ENCODE measurements at places on chromosomes 2 and 18.

DNA sequence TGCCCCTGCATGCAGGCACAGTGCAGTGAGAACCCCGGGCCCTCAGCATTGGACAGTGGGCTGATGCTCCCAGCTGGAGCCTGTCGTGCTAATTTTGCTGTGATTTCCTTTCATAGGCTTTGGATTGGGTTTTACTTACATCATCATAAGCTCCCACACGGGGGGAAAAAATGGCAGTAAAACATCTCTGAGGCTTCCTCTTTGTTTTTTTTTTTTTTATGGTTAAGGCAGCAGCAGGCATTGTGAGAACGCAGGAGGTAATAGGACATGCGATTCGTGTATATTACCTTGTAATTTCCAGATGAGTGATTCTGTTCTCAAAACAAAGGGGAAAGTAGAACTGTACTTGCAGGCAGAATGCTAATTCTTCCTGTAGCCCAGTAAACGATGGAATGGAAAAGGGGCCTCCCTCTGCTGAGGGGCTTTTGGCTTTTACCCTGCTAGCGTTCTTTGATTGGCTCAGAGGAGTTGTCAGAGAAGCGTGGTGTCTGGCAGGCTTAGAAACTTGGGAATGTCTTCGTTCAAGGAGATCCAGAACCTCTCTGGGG, 89.7 kb downstream of the NPAS2 start:
- DNase-seq: no peak

GRCh38 chr2:240604291-240604938, 17.9 kb downstream of the CAPN10 start:
- peak; percentile 75 for DNase-seq

- DNase-seq: no peak
Measured at GRCh38 chr2:231576465-231576864, 16.2 kb upstream of the TEX44 start.

DNA sequence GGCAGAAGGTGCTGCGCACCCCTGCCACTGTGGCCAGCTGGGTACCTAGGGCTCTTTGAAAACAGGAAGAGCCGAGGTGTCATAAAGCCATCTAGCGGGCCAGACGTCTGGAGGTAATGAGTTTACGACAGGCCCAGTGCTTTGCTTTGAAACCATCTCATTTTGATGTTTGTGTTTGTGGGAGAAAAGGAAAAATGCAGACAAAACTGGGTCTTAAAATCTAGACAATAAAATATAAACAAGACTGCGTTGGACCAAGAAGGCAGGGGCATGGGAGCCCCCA, 3.2 kb downstream of the HOXD9 start:
- DNase-seq: no peak

GRCh38 chr2:180980943-180981911, 822 bp downstream of the UBE2E3 start:
- DNase-seq: peak; percentile 39

GRCh38 chr18:66616523-66616983, 12.7 kb upstream of the CDH19 start:
- no peak for DNase-seq

GRCh38 chr2:9417725-9418124, 5.6 kb downstream of the ITGB1BP1 start:
- DNase-seq: no peak

DNA sequence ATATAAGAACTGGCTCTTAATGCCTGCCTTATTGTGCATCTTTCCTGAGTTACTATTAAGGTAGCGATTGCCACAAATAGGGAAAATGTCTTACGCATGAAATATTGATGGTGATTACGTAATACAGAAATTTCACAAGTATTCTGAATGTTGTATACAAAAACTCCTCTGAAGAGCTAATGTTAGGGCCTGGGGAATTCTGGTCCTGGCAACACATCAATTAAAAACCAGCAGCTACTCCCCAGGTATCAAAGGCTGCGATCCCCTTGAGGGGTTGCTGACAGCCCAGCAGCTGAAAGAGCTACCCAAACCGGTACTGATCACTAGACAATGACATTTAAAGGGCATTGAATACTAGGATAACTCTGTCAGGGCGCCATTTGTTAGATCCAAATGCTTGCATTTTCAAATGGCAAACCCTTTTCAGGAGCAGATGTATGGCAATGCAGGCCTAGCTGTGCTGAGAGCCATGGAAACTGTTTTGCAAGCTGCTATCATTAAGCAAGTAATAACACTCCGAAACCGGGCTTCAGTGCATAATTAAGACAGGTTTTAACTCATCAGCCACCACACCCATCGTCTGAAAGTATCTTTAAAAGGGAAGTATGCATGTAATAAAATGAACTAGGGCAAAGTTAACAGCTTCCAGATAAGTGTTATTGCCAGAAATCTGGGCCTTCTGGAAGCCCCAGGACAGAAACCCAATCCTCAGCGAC, 78.4 kb downstream of the CLHC1 start:
- no peak for DNase-seq

GRCh38 chr2:30487603-30488002, 40.6 kb downstream of the LCLAT1 start:
- no peak for DNase-seq

- DNase-seq: no peak
Measured at GRCh38 chr2:147275943-147276342, 568.9 kb upstream of the ACVR2A start.

DNA sequence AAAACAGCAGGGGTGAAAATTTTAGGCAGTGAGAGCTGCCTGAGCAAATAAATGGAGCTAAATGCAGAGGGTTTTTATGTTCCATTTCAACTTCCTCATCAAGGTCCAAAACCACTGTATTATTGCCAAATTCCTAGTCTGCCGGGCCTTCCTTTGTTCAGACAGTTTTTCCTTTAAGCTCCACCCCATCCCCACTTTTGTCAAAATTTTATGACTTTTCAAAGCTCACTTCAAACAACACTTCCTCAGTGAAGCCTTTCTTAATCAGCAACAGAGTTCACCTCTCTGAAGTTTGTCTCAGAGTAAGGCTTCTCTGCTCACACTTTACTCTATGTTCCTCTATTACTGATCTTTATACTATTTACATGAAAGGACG, 81.3 kb downstream of the CERKL start:
- DNase-seq: no peak

DNA sequence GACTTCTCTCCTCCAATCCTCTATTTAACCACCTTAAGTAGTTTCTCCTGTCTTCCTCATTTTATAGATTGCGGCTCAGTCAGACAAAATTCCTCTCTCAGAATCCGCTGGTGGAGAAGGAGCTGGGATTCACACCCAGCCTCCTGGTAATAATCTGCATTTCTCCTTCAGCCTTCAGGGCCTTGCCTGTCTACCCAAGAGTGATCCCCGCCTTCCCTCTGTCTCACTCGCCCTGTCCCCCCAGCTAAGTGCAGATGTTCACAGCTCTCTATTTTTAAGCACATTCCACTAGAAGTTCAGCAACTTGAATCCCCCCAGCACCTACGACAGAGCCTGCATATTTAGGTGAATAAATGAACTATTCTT, 212.5 kb upstream of the HAAO start:
- no peak for DNase-seq

- no peak for DNase-seq
Measured at GRCh38 chr2:85814802-85815550, 61.2 kb downstream of the ATOH8 start.

GRCh38 chr2:138444411-138444810, 57.2 kb upstream of the SPOPL start:
- DNase-seq: peak; percentile 41

GRCh38 chr2:62653582-62654422, 51.7 kb upstream of the EHBP1 start:
- DNase-seq: no peak

DNA sequence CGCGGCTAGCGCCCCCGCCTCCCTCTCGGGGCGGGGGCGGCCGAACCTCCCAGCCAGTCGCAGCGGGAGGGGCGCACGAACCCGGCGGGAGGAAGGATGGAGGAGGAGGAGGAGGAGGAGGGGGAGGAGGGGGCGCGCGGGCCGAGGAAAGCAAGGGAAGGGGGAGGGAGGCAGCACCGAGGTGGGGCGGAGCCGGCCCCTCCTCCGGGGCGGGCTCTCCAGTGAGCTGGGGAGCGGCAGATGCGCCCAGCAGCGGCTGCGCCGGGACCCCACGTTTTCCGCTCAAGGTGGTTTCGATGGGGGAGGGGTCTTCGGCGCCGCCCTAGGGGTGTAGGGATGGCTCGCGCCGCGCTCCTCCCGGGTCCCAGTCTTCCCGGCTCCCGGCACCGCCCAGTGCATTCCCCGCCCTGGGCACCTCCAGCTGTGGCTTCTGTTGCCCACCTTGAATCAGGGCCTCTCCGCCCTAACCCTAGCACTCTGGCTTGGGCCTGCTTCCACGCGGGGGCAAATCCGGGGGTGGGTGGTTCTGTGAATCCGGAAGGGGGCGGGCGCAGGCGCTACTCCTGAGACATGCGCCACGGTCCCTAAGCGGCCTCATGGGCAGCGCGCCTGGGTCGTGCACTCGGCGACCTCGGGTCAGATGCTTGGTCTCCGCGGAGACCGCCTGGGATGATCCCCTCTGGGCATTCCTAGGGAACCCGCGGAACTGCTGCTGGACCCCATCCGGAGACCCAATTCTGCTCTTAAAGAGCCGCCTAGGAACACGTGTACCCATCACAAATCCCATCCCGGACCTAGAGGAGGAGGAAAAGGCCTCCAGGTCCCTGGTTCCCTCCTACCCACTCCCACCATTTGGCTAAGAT, at the start of gene FBXO41:
Gene FBXO41, minus strand, starts transcription at position 183 of the 863 bp plus-strand sequence. CDS start 14,848 bp downstream, outside the sequence.
- peak; percentile 24 for DNase-seq

DNA sequence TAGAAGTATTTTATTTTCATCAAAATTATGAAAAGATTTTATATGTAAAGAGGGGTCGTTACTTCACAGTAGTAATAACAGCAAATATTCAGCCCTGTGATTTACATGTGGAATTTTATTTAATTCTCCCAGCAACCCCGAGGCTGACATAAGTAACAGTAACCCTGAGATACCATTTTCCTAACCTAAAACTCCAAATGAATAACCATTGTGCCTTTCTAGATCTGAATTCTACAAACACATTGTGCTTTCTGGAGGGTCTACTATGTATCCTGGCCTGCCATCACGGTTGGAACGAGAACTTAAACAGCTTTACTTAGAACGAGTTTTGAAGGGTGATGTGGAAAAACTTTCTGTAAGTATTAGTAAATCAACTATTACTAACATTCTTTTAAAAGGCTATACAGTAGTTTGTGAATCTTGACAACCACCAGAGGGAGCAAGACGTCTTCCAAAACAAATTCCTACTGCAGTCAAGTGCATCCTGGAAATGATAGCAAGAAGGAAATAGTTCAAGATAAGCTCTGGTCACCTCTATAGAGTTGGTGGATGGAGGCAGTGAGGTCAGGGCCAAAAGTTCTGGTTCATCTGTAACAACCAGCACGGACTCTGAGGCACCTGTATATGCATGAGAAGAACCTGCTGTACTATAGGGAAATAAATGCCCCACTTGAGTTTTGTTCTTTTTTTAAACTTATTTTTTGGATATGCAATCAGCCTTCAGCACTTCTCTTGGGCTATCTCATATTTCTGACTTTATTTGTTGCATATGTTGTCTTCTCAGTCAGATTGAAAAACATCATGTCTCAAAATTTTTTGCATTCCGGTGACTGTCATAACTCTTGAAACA, 37.4 kb downstream of the ACTR2 start:
- peak; percentile 82 for DNase-seq

DNA sequence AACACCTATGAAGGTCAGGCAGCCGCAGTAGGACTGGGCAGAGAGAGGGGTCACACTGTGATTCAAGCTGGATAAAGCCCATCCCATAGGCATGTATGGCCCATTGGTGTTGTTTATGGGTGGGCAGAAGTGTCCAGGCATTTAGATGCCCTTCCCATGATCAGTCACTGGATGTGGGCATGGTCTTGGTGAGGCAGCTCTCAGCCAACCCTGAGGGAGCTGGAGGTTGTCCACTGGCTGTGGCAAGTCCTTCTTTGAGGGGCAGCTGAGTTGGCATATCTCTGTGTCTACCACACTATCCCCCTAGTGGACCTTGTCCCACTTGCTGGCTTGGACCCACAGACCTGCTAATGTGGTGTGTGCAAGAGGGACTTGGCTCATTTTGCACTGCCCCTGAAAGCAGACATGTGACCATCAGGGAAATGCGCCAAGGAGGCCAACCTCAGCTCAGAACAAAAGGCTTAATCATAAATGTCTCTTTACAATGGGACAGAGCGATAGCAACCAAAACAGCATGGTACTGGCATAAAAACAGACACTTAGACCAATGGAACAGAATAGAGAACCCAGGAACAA, 82.0 kb downstream of the TMEM17 start:
- no peak for DNase-seq

DNA sequence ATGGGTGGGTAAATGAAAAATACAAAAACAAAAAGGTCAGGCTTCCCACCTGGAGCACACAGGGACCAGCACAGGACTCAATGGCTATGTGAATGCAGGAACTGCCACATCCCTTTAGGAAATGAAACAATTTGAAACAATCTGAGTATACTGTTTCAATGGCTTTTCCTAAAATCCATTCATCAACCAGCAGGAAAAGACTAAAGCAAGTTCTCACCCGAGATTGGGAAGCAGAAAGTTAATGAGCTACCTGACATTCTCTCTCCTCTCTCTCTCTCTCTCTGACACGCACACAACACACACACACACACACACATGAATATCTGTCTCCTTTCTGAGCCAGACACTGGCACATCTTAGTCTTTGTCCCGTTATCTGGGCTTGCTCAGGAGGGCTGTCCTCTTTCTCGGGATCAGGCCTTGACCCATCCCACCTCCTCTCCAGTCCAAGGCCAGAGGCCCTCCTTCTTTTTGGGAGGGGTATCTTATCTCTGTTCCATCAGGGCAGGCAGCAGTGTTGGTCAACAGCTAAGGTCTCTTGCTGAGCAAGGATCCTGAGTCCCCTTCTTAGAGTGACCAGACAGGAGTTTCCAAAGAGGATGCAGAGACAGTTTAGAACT, 11.6 kb upstream of the LRRFIP1 start:
- no peak for DNase-seq

DNA sequence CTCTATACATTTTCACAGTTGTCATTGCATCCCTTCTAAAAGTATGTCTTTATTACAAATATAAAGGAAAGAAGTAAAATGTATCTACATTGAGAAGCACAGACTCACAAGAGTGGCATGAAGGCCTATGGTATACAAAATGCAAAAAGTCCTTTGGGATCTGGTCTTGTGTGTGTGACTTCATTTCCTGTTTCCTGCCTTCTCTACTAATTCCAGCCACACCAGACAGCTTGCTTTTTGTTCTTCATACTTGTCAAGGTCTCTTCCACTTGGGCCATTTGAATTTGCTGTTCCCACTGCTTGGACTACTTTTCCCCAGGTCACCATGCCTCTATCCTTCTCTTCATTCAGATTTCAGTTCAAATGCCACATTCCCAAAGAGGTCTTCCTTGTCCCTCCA, 6.7 kb upstream of the PNO1 start:
- DNase-seq: no peak

GRCh38 chr2:158828378-158829164, 33.5 kb downstream of the DAPL1 start:
- no peak for DNase-seq
